ENCODE measurements at places on chromosomes 4 and X.

GRCh38 chrX:30816079-30816478 lies 73.0 kb downstream of the TAB3 start:
- DNase-seq: no peak

DNA sequence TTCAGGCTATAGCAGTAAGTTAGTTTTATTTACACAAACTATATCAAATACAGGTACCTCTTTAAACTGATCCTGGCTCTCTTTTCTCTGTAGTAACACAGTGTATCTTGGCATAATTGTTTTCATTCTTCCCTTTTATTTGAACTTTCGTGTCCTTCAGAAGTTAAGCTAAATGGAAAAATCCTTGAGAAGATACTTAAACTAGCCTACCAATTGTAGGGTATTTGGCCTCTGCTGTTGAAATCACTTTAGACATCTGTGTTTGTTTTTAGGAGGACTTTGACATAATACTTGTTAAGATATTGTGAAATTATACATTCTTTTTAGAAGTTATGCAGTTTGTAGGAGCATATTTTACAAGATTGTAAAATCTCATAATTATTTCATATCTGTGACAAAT lies 90.3 kb upstream of the GK2 start:
- DNase-seq: no peak

DNA sequence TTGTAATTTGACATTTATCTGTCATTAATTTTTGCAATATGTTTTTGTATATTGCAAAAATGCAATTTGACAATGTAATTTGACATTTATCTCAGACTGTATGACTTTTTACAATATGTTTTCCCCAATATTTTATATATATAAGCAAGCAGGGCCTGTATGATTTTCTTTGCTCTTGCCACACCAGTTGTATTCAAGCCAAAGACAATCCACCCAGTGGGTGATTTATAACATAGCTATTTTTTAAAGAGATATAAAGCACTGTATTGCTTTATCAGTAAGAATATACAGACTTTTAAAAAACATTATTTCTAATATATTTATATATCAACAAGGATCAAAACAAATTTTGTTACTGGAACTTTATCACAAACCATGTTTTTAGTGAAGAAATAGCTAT lies 47.3 kb downstream of the SLIT2 start:
- no peak for DNase-seq

DNA sequence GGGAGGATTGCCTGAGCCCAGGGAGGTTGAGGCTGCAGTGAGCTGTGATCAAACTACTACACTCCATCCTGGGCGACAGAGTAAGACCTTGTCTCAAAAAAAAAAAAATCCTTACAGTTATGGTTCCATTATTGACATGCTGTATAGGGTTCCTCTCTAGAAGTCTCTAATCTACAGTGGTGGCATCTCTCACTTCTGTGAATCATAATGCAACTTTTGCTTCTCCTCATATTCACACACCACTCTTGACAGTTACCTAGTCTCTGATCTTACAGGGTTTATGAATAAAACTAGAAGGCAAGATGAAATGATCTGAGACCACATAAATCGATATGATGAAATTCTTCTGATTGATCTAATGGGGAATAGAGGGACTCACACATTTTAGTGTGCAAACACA lies 40.6 kb downstream of the DOCK11 start:
- DNase-seq: no peak

GRCh38 chrX:112147206-112147605 lies 64.6 kb upstream of the TRPC5 start:
- DNase-seq: no peak

GRCh38 chrX:151609222-151609621 lies 45.7 kb downstream of the PASD1 start:
- no peak for DNase-seq

DNA sequence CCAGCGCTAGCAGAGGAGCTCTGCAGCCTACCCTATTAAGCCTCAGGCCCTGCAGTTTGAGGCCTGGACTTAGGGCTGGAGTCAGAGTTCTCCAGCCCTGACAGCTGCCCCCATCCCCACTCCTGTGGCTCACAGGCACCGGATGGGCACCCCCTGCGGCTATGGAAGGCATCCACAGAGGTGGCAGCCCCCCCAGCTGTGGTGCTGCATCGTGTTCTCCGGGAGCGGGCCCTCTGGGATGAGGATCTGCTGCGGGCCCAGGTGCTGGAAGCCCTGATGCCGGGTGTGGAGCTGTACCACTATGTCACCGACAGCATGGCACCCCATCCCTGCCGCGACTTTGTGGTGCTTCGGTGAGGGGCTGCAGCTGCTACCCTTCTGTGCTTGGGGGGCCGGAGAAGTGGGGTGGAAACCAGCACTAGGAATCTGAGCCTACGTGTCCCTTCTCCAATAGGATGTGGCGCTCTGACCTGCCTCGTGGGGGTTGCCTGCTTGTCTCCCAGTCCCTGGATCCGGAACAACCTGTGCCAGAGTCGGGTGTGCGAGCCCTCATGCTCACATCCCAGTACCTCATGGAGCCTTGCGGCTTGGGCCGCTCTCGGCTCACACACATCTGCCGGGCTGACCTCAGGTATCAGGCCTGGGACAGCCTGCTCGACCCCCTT lies 76.2 kb downstream of the STARD8 start:
- DNase-seq: no peak

DNA sequence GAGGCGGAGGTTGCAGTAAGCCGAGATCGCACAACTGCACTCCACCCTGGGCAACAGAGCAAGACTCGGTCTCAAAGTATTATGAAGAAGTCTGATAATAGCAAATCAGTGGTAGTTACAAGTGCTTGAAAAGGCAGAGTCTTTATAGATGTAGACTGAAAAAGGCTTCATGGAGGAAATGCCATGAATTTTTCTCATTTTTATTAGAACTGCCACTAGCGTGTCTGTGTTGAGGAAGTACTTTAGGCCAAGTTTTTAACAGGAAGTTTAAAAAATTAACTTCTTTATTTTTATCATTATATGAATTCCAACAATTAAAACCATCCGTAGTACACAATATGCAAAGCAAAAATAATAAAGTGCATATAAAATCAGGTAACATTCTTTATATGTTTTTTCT lies 32.8 kb upstream of the IL13RA1 start:
- DNase-seq: no peak

- DNase-seq: no peak
Observed at GRCh38 chrX:80181079-80181478, 166.5 kb downstream of the TBX22 start.

- no peak for DNase-seq
Observed at GRCh38 chr4:139146926-139147629, 29.9 kb downstream of the ELF2 start.

DNA sequence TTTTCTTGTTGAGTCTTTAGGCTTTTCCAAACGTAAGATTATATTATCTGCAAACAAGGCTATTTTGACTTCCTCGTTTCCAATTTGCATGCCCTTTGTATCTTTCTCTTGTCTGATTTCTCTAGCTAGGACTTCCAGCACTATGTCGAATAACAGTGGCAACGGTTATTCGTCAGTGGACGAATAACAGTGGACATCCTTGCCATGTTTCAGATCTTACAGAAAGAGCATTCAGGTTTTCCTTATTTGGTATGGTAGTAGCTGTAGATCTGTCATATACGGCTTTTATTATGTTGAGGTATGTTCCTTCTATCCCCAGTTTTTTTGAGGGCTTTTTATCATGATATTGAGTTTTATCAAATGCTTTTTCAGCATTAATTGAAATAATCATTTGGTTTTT lies 634.6 kb upstream of the ADGRL3 start:
- DNase-seq: no peak

DNA sequence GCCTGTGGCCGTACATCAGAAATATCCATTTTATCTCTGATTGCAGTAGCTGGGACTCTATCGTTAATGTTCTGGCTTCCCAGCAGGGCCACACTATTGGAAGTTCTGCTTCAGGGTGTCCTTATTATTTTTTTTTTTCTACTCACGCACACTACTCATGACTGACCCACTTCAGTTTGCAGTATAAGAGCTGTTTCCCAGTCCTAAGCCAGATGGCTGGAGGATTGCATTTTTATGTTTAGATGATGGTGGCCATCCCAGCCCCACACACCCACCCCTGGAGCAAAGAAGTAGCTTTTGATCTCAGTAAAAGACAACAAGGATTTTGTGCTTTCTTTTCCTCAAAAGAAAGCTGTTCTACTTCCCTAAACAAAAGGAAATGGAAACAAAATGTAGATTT lies 557.0 kb upstream of the GALNTL6 start:
- DNase-seq: no peak

GRCh38 chrX:111743316-111743715 lies 62.3 kb downstream of the ALG13 start:
- DNase-seq: no peak

GRCh38 chr4:164138521-164138920 lies 615.4 kb upstream of the SMIM31 start:
- DNase-seq: no peak

- DNase-seq: no peak
Observed at GRCh38 chrX:150094375-150094774, 156.1 kb upstream of the EOLA2 start.

DNA sequence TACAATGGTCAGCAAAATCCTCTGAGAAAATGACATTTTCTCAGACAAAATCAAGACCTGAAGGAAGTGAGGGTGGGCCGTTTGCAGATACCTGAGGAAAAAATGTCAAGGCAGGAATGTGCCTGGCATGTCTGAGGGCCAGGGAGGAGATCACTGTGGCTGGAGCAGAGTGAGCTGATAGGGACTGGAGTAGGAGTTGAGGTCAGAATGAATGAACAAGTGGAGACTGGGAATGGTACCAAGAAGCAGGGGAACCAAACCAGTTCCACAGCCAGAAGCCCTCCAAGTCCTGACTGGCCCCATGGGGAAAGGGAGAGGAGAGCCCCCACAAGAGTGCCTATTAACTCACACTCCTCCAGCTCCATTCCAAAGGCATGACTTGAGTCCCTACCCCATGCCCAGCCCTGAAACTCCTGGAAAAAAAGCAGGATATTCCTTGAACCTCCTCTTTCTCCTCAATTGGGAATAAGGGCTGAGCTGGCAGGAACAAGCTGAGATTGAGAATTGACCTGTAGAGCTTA lies 41.5 kb downstream of the STEEP1 start:
- no peak for DNase-seq

DNA sequence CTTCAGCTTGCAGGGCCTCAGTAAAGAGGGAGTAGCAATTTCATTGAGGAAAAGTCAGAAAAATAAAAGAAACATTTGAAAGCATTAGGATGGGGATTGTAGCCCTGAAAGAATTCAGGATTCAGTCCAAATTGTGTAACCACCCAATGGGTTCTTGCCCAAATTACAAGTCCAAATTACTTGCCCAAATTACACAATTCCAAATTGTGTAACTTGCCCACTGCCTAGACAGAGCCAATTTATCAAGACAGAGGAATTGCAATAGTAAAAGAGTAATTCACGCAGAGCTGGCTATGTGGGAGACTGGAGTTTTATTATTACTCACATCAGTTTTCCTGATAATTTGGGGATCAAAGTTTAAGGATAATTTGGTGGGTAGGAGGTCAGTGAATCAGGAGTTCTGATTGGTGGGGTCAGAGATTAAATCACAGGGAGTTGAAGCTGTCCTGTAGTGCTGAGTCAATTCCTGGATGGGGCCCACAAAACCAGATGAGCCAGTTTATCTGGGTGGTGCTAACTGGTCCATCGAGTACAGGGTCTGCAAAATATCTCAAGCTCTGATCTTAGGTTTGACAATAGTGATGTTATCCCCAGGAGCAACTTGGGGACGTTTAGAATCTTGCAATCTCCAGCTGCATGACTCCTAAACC lies 18.1 kb upstream of the PAGE5 start:
- no peak for DNase-seq

DNA sequence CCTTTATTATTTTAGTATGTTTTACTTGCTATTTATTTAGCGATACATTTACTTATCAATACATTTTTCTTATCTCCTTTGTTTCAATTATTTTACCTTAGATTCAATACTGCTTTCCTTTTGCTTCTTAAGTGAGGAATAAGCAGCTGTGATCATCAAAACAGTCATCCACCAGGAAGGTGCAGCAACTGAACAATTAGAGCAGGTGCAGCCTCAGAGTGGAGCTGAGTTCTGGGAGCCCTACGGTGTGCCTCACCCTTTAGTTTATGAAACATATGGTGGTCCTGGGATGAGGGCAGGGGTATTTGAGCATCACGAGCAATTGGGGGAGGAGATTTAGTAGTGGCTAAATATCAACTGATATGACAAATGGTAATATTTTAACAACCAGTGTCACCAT lies 111.0 kb downstream of the FRYL start:
- no peak for DNase-seq

DNA sequence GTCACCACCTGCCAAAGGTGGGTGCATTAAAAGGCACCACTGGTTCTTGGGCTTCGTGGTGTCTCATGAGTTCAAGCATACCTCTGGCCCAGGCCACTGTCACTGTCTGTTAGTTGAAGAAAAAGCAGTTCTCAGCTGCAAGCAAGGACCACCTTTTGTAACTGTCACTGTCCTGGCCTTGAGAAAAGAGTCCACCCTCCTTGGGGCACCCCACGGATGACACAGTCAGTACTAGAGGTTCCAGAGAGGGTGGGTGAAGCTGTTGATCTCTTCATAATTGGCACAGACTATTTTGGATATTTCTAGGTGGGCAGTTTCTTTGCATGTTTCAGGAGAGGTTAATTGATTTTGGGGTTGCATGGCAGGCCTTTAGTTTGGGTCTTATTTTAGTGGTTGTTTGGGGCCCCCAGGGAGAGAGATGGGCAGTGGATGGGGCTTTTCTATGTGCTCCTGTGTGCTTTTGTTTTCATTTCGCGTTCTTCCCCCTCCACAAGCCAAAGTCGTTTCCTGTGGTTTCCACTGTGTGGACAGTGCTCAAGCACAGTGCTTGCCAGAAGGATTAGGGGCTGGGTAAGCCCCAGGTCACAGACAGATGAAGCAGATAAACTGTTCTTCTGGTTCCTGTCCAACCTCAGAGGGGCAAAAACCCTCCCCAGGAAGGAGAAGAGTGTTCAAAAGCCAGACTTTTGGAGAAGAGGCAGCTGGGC lies 156.2 kb upstream of the PPP1R2C start:
- no peak for DNase-seq

DNA sequence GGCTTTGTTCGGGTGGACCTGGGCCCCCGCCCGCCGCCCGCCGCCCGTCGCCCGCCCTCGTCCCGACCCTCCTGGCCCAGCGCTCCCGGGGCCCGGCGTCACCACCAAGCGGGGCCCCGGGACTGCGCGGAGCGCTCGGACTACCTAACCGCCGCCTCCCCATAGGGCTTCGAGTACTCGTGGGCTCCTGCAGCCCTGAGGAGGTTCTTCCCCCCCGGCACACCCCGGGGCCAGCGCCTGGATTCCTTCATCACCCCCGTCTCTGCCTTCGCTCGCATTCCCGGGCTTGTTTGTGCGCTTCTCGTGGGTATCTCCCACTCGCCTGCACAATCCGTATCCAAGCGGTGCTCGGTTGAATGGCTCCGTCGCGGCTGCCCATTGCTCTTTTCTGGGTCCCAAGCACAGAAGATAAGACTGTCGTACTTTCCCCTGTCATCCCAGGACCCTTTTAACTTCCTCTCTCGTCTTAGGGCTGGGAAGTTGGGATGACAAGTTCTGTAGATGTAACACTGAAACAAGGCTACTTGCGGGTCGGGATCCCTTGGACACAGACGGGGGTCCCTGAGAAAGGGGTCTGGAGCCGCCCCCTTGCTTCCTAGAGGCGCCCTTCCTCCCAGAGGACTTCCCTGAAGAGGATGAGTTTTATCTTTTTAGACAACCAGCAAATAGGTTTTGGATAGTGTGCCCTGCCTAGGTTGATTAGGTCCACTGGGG lies 565 bp downstream of the MOB1B start:
- DNase-seq: no peak

GRCh38 chrX:50691820-50692219 lies 122.2 kb downstream of the SHROOM4 start:
- DNase-seq: no peak

GRCh38 chrX:53357799-53358530 lies 64.5 kb downstream of the SMC1A start:
- DNase-seq: no peak

GRCh38 chr4:127829014-127829413 lies 46.9 kb downstream of the HSPA4L start:
- DNase-seq: no peak
